ENCODE measurements at places on chromosomes 12 and 14.

DNA sequence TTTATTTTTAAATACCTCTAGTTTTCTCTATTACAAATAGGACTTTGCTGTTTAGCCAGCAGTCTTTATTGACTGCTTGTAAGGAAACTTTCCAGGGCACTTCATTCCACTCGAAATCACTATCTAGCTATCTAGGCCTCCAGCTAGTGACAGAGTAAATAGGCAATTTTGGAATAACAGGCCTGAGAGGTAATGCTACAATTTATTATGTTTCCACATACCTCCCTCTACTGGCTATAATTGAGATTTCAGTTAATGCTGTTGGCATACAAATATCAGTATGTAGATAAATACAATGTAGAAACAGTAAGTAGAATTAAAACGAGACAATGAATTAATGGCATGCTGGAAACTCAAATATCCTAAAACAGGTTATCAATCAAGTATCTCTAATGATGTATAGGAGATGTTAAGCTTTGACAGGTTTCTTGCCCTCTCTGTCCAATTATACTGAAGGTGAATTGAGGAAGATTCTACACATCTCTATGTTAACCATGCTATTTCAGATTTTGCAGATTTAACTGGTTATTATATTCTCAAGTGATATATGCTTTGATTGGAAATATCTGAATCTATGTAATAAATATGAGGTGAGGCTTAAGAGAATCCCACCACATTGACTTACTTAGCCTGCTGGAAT lies 7.2 kb downstream of the DTD2 start:
- DNase-seq: peak; percentile 78

GRCh38 chr12:58443273-58443980 lies 476.9 kb downstream of the LRIG3 start:
- DNase-seq: peak; percentile 25

DNA sequence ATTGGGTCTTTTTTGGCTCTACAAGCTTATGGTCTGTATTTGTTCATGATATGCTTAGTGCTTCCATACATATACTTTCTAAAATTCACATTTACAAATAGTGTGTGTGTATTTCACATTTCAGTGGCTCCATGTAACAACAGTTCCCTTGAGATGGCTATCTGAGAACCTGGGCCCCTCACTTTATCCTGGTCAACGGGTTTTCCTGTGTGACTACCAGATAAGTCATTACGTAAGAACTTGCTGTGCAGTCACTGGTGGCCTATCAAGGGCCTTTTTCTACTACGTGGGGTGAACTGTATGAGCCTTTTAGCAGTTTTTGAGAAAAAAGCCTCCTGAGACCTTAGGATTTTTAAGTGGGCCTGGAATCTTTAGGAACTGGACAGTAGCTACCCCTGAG lies 454.1 kb downstream of the PCNX1 start:
- peak; percentile 41 for DNase-seq

DNA sequence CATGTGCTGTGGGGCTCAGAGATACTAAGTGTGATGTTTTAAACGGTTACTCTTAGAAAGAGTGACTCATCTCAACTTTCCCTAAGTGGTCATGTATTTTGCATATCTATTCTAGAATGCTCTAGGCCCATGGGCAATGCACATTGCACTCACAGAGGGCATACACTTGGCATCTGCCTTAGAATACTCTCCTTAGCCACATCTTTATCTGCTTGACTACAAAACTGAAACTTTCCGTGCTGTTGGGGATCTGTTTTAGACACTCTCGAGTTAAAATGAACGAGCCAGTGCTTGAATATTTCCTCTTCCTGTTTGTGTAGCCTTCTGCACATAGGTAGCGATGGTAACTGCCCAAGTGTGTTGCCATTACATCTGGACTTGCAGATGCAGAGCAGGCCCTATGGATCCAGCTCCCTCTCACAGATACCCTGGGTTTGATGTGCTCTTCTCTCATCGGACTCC lies 180.5 kb downstream of the CAND1 start:
- no peak for DNase-seq

- no peak for DNase-seq
These were observed 47.4 kb upstream of the C14orf180 start for GRCh38 chr14:104532191-104532555.

- no peak for DNase-seq
These were observed 94.5 kb upstream of the CPM start for GRCh38 chr12:69027411-69027881.

DNA sequence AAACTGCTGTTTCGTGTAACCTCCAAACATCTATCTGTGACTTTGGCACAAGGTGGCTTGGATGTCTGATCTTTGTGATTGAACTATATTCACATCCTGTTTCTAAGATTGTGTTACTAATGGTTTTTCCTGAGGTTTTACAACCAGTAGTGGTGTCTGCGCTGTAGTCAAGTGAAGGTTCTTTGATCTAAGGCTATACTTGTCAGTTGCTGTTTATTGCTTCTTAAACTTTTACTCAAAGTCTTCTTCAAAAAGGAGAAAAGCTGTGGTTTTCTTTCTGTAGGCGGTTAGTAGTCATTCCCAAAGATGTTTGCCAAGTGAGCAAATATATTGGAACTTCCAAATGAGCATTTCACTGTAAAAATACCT lies 12.3 kb upstream of the CALM1 start:
- no peak for DNase-seq

DNA sequence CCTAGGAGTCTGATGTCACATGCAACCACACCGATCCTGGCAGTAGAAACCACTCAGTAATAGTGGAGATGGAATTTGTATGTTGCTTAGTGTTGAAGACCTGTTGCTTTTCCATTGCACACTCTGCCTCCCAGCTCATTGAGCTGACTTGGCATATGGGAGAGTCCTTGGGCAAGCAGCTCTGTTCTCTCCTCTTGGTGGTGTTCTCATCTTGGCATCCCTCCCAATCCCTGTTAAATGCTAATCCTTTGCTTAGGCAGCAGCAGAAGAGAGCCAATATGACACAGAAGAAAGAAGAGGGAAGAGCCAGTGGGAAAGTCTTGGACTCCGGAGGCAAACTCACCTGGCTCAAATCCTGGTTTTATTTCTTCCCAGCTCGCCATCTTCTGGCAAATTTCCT lies 178.0 kb upstream of the CAND1 start:
- DNase-seq: no peak

DNA sequence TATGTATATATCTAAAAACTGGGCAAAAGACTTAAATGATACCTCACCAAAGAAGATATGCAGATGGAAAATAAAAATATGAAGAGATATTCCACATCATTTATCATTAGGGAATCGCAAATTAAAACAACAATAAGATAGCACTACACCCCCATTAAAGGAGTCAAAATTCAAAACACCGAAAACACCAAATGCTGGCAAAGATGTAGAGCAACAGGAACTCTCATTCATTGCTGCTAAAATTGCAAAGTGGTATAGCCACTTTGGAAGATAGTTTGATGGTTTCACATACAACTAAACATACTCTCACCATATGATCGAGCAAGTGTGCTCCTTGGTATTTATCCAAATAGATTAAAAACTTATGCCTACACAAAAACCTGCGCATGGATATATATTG lies 131.5 kb upstream of the BCL2L14 start:
- DNase-seq: no peak

- no peak for DNase-seq
These were observed 15.6 kb downstream of the RCOR1 start for GRCh38 chr14:102608064-102608446.

DNA sequence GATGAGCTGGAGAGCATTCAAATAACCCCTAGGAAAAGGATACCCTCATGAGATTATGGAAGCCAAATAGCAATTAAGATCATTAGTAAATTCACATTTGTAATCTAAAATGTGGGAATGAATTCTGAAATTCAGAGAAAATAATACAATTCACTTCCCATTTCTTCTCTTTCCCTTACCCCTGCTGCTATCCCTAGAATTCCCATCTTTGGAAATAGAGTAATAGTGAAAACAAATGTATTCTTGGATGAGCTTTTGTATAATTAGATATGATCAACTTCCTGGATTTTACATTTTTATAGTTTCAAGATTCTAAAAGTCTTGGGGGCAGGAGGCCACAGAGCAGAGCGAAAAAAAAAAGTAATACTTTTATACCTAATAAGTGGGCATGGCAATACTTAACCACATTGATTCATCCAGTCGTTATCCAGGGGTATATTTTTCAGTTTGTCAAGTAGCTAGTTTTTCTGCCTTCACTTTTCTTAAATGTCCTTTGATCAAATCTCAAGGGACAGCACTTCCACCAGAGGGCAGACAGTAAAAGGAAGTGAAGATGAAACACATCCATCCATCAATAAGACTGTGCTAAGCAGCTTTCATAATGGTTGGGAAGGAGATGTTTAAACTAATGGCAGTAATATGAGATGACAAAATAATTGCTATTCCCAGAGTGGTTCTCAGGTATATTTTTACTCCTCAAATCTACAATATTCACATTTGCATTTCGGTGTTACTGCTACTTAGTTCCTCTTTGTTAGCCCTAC lies 401.3 kb downstream of the DIO2 start:
- DNase-seq: no peak

DNA sequence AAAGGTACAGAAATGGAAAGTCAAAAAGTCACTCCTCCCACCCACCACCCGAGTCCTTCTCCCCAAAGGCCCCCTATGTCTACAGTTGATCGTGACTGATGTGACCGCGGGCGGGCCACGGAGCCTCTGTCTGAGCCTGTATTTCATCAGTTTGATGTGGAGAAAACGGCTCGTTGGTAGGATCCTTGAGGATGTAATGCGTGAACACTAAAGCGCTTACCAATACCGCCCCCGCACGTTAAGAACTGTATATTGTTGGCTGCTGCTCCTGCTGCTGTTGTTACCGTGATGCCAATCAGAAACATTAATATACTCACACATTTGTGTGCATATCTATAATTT lies 24.6 kb upstream of the UBC start:
- peak; percentile 96 for DNase-seq

DNA sequence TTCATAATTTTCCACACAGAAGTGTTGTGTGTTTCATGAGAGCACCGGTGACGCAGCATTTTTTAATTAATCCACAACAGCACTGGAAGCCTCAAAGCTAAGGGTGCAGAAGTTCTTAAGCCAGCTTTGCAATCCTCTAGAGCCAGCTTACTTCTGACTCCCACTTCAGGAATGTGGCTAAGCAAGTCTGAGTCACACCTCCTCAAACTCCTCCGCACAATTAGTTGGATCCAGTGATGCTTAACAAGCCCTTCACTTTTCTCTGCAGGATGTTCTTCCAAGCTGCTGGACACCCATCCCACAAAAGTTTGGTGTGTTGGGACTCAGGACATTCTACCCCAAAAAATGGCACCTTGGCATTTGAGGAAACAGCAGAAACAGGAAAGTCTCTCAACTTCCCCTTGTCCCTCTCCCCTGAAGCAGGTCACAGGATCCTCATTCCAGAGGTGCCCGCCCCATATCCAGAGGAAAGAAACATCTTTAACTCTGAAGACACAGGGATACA lies 210.0 kb downstream of the PPM1H start:
- DNase-seq: peak; percentile 91

DNA sequence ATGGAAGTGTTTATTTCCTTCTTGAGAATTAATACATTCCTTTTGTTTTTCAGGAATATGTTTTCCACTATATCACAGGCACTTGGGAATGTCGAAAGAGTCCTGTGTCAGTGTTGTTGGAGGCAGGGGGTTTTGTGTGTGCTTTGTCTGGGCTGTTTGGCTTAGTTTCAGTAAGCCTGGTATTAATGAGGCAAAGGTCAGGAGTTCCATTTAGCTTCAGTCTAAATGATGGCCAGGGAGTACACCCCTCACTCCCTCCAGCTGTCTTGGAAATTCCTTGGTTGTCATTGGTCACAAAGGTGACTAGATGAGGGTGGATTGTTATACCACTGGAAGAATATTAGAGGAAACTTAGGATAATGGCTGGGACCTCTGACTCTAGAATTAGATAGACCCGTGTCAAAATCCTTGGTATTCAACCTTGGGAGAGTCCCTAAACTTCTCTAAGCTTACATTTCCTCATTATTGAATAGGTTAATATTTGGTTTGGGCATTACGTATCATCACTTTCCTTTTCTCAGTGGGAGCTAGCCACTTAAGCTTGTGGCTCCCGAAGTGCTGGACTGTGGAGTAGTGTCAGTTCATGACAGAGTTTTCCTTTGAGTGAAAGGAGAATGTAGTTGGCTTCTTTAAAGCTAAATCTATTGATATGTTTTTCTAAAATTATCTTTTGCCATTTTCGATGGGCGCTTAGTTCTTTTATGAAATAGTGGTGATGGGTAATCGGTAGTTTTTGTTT lies 5.2 kb downstream of the FRS2 start:
- peak; percentile 68 for DNase-seq

DNA sequence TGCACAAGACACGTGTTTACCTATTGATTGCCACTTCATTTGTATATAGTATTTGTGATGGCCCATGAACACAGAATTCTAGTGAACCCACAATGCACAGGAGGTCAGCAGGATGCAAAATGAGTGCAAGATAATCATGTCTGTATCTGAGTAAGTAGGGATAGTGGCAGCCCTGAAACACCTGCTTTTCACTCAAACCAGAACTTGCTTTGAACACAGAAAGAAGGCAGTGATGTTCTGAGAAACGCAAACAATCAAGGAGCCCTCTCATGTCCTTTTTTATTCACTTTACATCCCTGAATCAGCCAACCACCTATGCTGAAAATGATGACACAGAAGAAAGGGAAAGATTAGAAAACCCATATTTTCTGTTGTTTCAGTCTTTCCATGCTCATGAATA lies 170.4 kb upstream of the AVPR1A start:
- DNase-seq: no peak

- peak; percentile 95 for DNase-seq
These were observed 18.8 kb upstream of the GAS2L3 start for GRCh38 chr12:100554608-100555077.

GRCh38 chr14:55092341-55092740 lies 36.7 kb upstream of the LGALS3 start:
- peak; percentile 73 for DNase-seq

DNA sequence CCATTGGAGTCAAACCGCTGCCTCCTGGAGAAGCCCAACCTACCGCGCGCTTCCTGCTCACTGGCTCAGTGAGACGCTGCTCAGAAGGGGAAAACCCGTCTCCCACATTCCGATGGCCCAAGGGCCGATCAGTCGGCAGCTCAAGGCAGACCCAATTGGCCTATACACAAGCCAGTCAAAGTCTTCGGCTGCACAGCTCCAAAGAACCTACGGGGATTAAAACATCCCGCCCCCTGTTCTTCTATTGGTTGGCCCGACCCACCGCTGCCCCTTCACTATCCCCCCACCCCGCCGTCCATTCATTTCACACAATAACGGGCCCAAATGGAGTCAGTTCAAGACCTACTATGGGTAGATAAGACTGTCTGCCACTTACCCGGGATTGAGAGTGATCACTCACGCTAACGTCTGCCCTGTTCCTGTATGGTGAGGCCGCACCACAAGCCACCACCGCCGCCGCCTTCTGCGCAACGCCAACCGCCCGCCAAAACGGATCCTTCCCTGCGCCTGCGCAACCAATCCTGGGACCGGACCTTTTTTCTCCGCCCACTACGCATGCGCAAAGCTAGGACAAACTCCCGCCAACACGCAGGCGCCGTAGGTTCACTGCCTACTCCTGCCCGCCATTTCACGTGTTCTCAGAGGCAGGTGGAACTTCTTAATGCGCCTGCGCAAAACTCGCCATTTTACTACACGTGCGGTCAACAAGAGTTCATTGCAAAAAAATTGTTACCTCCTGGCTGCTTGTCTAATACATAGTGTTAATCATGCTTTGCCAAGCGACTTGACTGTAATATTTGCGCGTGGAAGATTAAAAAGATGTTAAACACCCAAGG lies at the start of gene CBX5:
TSS of gene CBX5 (minus strand) at position 491 of the 836 bp plus-strand sequence. CDS start 22,472 bp downstream, outside the sequence.
- peak; percentile 100 for DNase-seq

GRCh38 chr12:48157889-48158370 lies 615 bp upstream of the ASB8 start:
- no peak for DNase-seq

- peak; percentile 28 for DNase-seq
These were observed 6.0 kb downstream of the FAR2 start for GRCh38 chr12:29155079-29155478.

GRCh38 chr12:126784328-126784921 lies 1482.5 kb upstream of the TMEM132C start:
- DNase-seq: peak; percentile 49

Measured in adipocyte (in vitro differentiated cells).